ENCODE measurements at places on chromosomes 4 and X.

DNA sequence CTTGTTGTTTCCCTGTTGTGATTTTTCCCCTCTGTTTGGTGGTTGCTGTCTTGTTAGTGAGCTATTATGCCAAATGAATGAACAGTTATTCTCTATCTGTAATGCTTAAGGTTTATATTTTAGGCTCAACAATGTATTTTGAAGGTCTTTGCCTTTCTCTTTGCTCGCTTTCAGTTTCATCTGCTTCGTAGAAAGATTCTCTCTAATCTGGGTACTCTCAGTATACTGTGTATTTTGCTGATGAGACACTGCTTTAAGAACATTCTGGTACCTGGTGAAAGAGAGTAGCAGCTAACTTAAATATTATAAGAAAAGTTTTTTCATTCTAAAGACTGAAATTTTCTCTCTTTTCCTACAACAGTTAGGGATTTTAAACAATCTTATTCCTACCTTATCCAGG, 1274.7 kb upstream of the PABPC4L start:
- no peak for DNase-seq

DNA sequence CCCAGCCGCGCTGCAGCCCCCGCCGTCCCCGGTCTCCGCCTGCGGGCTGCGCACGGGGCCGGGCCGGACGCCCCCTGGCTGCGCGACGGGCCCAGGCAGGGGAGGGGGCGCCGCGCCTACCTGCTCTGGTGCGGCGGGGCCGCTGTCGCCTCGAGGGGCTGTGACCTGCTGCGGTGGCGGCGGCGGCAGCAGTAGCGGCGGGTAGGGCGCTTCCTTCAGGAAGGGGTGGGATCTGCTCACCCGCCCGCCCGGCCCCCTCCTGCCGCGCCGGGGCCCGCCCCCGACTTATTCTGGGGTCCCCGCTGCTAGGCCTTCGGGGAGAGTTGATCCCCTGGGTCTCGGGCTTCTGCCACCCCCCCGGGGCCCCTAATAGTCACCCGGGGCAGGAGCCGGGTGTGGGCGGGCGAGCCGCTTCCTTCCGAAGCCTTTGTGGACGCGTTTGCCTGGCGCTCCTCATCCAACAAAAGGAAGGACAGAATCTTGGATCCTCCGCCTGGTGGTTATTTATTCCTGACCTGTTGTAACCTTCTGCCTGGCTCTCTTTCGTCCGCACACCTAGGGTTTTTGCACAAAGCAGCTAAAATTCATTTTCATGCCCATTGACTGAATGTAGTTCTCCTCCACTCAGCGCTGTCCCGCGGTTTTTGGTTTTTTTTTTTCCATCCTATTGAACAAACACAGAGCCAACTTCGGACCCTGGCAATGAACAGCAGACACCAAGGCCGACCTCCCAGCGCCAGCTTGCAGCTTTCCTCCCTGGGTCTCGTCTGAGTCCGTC, at the start of gene TMEM150C:
TSS of gene TMEM150C (minus strand) at position 203 of the 778 bp plus-strand sequence. CDS start 57,331 bp downstream, outside the sequence.
- no peak for DNase-seq

DNA sequence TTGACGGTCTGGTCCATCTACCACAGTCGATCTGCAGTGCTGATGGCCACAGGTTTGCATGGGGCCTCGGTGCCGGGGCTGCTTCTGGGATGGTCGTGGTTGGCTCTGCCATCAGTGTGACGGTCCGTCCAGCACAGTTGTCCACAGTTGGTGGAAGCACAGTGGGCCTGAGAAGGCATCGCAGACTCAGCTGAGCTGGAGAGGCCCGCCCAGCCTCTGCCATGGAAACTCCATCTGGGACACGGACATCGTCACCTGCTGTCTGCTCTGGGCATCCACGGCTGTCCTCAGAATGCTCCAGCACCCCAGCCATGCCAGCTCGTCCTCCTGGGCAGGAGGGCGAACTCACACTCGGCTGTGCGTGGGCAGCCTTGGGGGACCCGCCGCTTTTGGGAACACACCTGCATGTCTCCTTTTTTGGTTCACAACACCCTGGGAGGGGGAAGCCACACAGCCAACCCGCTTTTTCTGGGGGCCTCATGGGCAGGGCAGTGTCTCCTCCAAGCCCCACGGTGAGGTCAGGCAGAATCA, 33.0 kb downstream of the ABLIM2 start:
- DNase-seq, result no peak

- DNase-seq, result no peak
Observed at GRCh38 chr4:120809518-120809917, 113.0 kb downstream of the PRDM5 start.

GRCh38 chr4:13515268-13515667, 29.0 kb downstream of the NKX3-2 start:
- DNase-seq, result no peak

DNA sequence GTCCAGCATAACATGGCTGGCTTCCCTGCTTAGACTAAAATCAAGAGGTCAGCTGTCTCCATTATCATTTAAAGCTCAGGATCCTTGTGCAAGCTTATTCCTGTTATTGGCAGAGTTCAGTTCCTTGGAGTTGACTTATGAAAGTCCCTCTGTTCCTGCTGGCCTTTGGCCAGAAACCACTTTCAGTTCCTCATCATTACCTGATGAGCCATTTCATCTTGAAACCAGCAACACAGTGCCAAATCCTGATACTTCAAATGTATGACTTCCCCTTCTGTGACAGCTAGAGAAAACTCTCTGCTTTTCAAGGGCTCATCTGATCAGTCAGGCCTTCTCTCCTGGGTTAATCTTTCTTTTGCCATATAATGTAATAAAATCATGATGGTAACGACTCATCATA, 110.6 kb upstream of the FSTL5 start:
- no peak for DNase-seq

DNA sequence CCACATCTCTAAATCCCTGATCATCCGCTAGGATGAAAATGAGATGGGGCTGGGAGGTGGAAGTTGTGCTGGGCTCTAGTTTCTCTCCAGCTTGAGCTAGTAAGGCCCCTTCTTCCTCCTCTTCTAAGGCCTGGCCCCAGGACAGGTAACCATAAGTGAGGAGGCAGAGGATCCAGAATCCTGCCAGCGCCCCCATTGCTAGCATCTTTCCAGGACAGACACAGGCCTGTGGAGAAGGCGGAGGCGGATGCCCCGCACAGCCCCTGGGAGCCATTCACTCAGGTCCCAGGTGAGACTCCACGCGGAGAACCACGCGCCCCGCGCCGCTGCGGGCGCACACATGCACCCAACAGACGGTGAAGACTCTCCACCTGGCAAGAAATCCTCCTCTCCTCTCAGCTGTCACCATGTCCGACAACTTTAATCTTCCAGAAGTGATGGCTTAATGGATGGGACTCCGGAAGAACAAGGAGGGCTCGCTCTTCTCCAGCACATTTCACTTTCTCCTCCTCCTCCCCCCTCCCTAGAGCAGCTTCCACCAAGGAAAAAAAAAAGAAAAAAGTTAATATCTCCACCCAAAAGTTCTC, 793 bp downstream of the ARSJ start:
- no peak for DNase-seq

DNA sequence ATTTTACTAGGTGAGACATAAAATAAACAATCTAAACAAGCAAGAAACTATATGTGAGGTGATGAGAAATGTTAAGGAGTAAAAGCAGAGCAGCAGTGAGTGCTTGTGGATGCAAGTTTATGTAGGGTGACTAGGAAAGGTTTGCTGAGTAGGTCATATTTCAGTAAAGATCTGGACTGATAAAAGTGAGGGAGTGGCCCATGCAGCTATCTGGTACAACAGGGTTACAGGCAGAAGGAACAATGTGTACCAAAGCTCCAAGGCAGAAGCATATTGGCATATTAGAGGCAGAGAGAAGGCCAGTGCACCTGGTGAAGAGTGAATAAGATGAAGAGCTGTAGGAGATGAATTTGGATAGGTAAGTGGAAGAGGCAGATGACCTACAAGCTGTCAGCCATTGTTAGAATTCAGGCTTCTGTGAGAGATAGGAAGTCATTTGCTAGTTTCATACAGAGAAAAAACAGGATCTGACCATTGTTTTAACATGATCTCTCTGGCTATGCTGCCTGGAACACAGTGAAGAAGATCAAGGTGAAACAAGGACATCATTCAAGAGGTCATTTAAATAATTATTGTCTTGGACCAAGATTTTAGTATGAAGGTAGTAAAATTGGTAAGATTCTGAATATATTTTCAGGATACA, 274.6 kb downstream of the ANKRD50 start:
- DNase-seq, result no peak

DNA sequence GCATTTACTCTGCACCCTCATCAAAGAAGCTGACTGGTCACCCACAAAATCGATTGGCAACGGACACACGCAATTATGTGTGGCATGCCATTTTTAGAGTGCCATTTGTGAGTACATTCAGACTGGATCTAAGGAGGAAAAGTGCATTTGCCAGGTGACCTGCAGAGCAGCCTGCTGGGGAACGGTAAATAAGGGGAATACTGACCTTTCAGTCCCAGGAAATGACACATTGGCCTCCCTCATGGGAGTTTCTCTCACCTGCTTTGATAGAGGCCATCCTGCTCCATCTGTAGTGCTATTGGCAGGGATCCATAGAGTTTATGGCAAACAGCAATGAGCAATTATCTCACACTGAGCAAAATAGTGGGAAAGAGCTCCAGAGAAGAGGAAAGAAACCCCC, 127.8 kb downstream of the DDX53 start:
- DNase-seq, result no peak

- DNase-seq, result no peak
Observed at GRCh38 chr4:111883557-111883999, 261.7 kb upstream of the FAM241A start.

DNA sequence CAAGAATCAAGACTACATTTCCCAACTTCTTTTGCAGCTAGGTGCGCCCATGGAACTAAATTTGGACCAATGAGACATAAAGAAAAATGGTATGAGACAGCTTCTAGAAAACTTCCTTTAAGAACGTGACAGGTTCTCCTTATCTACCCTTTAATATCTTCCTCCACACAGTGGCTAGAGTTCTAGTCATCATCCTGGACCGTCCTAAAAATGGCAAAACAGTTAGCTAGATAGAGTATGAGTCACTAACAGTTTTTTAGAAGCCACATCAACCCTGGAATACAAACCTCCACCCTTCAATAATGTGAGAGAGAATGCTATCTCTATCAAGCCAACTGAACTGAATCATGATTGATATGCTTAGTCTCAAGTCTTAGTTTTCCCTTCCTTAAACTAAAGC, 267.9 kb upstream of the SLC7A11 start:
- DNase-seq, result no peak

GRCh38 chrX:86014421-86014820, 32.9 kb downstream of the CHM start:
- DNase-seq, result no peak

DNA sequence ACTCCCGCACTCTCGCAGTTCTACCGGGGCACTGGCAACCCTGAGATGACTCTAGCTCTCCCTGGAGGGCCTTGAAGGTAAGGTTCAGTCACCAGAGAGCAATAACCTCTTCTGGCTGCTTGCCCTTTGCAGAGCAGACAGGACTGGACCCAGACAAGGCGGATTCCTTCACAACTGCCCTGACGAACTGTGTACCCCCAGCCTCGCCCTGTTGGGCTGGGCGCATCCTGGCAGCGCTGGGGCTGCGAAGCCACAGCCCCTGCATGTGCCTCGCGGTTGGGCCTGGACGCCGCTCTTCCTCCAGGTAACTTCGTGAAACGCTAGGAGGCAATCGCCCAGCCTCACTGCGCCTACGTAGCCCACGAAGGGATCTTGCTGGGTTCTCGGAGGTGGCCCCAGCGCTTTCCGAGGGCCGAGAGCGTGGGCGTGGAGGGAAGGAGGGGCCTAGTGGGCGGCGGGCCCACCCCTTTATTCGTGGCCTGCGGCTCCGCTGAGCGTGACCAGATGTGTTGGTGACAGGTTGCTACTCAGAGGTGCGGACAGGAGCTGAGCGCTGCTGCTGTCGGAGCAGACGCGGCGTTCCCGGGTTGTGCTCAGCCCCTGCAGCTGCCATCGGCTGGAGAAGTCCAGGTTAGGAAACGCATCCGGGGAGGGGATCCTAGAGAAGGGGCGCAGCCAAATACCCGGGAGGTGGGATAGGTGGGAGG, 1.9 kb upstream of the MAMLD1 start:
- no peak for DNase-seq

- no peak for DNase-seq
Observed at GRCh38 chrX:149877157-149877556, 3.8 kb upstream of the MAGEA8 start.

DNA sequence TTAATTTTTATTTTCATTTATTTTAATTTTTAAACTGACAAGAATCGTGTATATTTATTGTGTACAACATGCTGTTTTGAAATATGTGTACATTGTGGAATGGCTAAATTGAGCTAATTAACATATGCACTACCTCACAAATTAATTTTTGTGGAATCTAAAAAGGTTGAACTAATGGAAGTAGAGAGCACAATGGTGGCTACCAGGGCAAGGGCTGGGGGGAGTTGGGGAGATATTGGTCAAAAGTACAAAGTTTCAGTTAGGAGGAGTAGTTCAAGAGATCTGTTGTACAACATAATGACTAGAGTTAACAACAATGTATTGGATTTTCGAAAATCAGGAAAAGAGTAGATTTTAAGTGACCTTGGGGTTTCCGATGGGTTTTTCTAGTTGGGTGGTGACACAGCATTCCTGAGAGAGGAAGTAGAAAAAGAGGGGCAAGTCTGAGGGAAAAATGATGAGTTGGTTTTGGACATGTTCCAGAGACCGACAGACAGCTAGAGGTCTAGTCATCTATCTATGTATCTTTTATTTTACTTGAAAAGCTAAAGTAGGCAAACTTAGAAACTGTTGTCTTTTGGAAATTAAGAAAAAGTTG, 23.2 kb downstream of the APOO start:
- DNase-seq, result no peak

GRCh38 chrX:74449322-74449936, 28.1 kb downstream of the SLC16A2 start:
- DNase-seq, result peak; percentile 35

- DNase-seq, result no peak
Observed at GRCh38 chr4:145520172-145520571, 38.5 kb downstream of the SMAD1 start.

DNA sequence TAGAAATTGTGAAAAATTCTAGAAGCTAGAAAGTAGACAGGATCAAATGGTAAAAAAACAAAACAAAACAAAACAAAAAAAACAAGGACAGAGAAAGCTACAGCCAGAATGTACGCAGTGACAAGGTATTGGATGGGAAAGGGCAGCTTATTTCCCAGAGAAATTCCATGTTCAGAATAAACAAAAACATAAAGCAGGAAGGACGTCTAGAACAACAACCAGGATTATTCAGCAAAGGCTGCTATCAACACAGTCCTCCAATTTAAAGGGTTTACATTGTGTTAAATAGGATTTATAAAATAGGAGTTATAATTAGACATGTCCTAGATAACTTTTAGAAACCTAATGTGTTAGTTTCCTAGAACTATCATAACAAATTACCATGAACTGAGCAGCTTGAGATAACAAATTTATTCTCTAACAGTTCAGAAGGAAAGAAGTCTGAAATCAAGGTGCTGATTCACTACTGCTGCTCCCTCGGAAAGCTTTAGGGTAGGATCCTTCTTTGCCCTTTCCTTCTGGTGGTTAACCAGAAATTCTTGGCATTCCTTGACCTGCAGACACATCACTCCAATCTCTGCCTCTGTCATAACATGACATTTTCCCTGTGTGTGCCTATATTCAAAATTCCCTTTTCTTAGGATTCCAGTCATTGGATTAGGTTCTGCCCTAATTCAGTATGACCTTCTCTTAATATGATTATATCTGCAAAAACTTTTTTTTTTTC, 175.6 kb downstream of the SNCA start:
- no peak for DNase-seq
